NCI-H1436 treated with DMSO at 0.1 percent for 48 hours (cell line): ENCODE measurements at places on chromosomes 12 and 14.
A peak's percentile ranks its signal among the peaks of the same experiment; 100 is the strongest.

DNA sequence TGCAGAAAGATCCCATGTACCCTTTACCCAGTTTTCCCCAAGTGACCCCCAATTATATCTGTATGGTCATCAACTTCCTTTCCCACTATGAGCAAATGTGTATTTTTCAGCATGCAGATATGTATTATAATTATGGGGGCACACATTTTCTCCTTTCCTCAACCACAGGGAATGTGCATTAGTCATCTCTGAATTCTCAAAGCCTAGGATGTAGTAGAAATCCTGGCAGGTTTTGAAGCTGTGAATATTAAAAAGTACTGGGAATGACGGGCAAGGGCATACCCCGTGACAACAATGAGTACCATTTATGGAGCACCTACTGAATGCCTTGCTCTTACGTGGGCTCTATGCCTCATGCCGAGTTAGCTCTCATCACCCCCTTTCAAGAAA is 71.5 kb downstream of the VWF start:
- no peak for DNase-seq

DNA sequence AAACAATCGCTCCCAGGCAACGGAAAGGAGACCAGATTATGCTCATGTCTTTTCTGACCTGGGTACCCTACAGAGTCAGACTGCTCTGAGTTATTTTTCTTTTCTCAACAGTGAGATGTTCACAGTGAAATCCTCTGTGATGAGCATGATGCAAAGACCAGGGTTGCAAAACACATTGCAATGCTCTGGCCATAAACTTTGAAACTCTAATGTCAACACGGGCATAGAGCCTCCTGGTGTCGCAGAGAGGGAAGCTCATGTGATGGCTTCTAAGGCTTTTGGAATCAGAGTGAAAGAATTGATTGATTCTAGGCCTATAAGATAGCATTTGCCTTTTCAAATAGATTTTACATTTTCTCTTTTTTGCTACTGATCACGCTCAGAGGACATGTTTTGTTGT is 193.4 kb downstream of the RASSF9 start:
- no peak for DNase-seq

DNA sequence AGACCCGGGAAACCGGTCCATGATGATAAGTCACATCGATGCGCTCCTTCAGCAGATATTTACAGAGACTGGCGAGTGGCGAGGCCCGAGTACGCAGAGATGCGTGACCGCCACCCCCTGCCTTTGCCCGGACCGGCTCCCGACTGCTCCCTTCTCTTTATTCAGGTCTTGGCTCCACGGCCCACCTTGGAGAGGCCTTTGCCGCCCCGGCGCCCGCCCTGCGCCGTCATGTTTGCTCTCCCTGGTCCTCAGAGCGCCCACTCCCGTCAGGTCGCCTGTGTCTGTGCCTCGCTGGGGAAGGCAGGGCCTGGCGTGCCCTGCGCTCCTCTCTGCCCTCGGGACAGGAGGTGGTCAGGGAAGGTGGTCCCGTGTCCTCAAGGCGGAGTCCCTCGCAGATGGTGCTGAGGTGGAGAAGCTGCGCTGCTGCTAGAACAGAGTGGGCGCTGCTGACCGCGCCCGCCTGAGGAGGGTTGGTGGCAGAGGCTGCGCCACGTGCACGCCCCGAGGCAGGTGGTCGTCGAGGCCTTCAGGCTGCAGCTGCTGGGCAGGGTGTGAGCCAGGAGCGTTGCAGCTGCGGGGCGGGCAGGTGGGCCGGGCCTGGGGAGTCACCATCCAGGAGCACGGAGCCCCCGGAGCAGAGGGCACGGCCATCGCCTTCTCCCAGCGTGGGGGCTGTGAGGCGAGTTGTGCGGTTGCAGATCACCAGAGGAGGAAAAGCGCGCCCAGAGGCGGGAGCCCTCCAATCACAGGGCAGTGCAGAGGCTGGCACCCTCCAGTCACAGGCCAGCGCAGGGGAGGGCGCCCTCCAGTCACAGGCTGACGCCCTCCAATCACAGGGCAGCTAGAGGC is 27.2 kb downstream of the DDX51 start:
- DNase-seq, result no peak

GRCh38 chr14:96275177-96276112 is 19.4 kb downstream of the BDKRB1 start:
- no peak for DNase-seq

DNA sequence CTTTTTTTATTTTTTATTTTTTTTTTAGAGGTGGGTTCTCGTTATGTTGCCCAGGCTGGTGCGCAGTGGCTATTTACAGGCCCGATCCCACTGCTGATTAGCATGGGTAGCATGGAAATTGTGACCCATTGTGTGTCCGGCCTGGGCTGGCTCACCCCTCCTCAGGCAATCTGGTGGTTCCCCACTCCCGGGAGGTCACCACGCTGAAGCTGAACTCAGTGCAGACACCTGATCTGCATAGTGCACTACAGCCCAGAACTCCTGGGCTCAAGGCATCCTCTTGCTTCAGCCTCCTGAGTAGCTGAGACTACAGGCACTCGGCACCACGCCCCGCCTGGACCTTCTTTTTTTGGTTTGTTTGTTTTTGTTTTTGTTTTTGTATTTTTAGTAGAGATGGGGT is 5.5 kb upstream of the CD4 start:
- DNase-seq, result no peak

DNA sequence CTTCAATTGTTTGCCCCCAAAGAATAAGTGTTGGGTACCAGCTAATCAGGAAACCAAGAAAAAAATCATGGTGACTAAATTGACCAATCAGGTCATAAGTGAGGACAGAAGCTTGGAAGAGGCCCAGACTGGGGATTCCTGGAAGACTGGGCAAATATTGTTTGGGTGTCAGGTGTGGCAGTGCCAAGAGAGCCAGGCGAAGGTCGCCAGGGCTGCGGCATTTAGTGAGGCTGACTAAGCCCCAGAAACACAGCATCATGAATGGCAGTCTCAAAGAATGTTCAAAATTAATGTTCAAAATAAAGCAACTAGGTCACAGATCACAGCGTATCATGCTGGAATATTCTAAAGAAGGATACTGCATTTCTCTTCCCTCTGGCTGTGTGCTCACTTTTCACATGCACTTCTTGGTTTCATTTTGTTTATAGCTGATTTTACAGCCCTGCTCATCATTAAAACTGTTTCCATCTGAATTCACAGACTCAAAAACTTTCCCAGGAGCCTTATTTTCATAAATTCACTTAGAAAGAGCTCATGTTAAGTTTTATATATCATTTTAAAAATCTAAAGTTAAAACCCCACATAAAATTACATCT is 85.3 kb upstream of the OVCH1 start:
- DNase-seq, result no peak

GRCh38 chr14:104563191-104563741 is 16.3 kb upstream of the C14orf180 start:
- DNase-seq, result no peak

- no peak for DNase-seq
Measured at GRCh38 chr12:132130690-132131089, 13.4 kb downstream of the DDX51 start.

DNA sequence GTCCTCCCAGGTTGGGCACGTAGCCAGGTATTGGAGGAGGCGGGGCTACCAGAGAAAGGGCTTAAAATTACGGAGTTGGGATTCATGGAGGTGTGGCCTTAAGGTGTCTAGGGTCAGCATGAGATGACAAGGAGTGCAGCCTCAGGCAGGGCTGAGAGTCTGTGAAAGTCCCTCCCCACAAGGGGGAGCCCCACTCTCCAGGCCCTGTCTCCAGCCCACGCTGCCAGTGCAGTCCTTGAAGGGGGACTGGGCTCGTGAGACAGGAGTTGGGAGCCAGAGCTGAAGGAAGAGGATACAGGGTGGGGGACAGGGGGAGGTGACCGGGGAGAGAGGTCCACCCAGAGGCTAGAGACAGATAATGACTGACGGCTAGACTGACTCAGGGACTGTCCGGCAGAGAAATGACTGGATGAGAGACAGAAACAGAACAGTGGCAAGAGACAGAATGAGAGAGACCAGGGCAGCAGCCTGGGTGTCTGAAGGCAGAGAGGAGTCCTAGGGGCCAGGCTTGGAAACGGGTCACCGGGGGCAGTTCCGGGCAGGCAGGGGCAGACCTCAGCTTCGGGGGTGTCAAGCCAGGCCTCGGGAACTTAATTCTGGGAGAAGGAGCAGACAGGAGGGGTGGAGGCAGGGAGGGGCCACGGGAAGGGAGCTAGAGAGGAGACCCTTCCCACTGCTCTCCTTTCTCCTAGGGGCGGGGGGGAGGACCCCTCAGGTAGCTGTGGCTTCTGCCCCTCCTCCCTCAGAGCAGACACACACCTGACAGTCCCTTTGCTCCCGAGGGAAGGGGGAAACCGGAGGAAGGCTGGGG is 970 bp downstream of the CDH24 start:
- DNase-seq, result no peak

GRCh38 chr12:117671734-117672133 is 297.1 kb downstream of the KSR2 start:
- DNase-seq, result no peak

- peak; percentile 6 for DNase-seq
Measured at GRCh38 chr14:87522575-87522974, 470.4 kb downstream of the GALC start.

DNA sequence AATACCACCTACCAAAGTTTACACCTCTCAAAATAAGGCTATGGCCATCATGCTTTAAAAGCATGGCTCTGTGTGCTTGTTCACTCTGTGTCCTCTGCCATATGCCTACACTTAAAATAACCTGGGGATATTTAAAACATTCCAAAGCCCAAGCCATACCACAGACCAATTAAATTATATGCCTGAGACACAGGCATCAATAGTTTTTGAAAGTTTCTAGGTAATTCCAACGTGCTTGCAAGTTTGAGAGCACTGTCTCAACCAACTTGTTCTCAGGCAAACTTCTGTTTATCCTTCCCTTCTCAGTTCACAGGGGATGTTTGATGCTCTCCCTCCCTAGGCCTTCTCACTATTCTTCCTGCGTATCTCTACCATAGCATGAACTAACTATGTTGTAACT is 3.4 kb upstream of the FRMD6 start:
- no peak for DNase-seq

DNA sequence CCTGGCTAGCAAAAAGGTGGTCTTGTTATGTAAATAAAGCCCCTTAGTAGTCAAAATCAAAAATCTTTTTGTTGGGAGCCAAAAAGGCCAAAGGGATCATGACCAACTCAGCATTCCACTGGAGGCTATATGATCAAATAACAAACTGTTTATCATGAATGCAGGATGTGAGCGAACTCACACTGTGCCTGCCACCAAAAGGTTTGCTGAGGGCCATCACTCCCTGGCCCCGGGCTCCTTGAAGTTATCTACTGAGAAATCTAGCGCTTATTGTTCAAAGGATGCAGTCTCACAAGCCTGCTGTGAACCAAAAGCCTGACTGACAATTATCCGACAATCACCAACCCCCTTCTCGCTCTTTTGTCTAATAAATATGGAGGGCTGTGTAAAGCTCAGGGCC is 107.2 kb upstream of the DDHD1 start:
- no peak for DNase-seq

GRCh38 chr12:92703786-92704185 is 997 bp downstream of the PLEKHG7 start:
- DNase-seq, result no peak

GRCh38 chr14:34372786-34373185 is 89.3 kb downstream of the SPTSSA start:
- DNase-seq, result no peak

DNA sequence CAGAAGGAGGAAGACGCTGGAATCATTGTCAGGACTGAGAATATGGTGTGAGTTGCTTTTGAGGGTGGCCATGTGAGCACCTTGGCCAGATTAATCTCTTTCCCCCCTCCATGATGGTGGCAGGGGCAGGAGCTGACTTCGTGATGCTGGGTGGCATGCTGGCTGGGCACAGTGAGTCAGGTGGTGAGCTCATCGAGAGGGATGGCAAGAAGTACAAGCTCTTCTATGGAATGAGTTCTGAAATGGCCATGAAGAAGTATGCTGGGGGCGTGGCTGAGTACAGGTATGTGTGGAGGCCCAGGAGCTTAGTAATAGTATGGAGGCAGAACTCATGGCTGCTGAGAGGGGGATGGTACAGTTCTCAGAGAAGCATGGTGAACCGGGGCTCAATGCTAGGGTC is 4.3 kb downstream of the TINF2 start:
- no peak for DNase-seq

DNA sequence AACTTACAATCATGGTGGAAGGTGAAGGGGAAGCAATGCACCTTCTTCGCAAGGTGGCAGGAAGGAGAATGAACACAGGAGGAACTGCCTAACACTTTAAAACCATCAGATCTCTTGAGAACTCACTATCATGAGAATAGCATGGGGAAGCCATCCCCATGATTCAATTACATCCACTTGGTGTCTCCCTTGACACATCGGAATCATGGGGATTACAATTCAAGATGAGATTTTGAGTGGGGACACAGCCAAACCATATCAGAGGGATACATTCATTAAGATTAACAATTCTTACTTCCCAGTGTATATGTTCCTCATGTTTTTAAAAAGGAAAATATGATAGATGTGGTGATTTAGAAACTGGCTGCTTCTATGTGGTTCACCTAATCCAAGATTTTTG is 117.9 kb downstream of the PDE3A start:
- no peak for DNase-seq

DNA sequence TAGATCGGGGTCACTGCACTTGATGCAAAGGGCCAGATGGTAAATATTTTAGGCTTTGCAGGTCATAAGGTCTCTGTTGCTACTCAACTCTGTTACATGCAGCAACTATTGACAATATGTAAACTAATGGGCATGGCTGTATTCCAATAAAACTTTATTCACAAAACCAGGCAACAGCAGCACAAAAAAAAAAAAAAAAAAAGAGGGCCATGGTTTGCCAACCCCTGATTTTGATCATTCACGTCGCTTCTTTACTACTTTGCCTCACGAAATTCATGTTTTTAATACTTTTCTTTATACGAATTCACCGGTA is 152.9 kb downstream of the RBM19 start:
- no peak for DNase-seq

DNA sequence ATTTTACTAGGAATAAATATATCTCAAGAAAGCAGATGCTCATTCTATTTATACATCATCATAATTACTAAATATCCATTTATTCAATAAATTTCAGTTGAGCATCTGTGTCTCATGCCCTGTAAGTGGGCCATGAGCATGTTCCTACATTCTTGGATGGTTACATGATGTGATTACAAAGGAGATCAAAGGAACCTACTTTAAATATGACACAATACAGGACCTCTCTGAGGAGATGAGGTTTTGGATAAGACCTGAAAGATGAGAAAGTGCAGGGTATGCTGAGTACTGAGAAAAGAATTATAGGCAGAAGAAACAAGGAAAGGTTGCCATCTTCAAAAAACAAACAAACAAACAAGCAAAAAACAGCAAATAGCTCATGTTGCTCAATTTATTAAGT is 105.4 kb upstream of the CNTN1 start:
- DNase-seq, result no peak
